Kidney (tissue), 22 donors: ENCODE measurements at places on chromosomes 12 and 14. TPM values are rescaled to one million over a fixed set of nuclear protein-coding genes. Genes with fewer than 3 reads are reported as not detected.

DNA sequence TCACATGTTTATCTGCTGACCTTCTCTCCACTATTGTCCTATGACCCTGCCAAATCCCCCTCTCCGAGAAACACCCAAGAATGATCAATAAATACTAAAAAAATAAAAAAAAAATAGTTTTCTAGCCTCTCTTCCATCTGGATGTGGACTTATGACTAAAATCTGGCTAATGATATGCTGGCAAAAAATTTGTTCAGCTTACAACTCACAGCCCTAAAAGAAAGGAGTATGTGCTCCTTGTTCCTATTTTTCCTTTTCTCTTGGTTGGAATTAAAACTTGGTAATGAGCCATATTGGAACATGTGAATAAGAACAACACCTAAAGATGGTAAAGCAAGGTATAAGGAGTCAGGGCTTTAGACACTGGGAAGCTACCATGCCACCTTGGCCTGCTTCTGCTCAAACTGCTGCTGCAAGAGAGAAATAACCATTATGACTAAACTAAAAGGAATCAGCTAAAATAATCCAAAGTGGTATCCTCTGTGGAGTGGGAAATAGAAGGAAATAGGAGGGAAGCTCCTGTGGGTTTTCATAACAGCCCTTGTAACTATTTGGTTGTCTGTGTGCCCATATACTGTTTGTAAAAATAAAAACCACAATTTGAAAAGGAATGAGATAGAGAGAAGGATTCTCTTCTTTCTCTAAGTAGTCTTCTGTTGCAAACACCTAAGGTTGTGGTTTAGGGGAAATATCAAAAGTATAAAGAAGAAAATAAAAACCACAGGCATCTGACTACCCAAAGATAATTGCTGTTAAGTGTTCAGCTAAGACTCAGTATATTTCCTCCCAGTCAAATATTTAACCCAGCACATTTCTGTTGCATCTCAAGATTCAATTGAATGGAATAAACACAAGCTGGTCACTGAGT, 53.8 kb downstream of the SDR9C7 start:
- no peak for DNase-seq

DNA sequence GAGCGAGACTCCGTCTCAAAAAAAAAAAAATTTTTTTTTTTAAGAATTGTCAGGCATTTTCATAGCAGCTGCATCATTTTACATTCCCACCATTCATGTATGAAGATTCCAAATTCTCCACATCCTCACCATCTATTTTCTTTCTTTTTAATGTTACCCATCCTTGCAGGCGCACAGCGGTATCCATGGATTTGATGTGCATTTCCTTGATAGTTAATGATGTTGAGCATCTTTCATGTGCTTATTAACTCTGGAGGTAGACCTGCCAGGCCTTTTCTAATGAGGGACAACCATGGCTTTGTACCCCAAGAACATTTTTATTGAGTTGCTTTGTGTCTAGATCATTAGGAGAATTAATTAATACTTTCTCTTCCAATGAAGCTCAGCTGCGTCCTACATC, 1.6 kb upstream of the RNF34 start:
- no peak for DNase-seq

GRCh38 chr12:109523504-109523903, 46.1 kb downstream of the UBE3B start:
- no peak for DNase-seq

DNA sequence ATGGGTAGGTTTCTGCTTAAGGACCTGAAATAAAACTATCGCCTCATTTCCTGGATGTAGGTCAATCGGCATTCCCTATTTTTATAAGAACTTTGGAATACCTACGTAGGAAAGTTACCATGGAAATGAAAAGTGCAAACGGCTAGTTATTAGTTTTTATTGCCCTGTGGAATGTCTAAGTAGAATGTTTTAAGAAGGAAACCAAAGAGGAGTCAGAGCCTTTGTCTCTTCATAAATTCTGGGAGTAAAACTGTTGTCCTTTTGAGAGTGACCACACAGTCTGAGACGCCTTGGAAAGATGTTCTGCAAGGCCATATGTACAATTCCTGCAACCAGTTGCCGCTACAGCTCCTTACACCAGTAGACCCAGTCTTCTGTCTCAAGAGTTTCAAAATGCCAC, 176.0 kb upstream of the SEL1L start:
- DNase-seq = no peak

Gene DNAL1
- 9.3 TPM for polyA plus RNA-seq

Gene SERPINA10
- polyA plus RNA-seq = not detected

Gene TMEM229B
- polyA plus RNA-seq = 3.1 TPM

Gene CAPZA3
- polyA plus RNA-seq = 0.88 TPM

Gene FICD
- polyA plus RNA-seq = 5.1 TPM
